ENCODE measurements at places on chromosomes 16 and 17. TPM values are rescaled to one million over a fixed set of nuclear protein-coding genes. Genes with fewer than 3 reads are reported as not detected.
A peak's percentile ranks its signal among the peaks of the same experiment; 100 is the strongest.

RSKR gene
- 10.1 TPM for total RNA-seq

DNA sequence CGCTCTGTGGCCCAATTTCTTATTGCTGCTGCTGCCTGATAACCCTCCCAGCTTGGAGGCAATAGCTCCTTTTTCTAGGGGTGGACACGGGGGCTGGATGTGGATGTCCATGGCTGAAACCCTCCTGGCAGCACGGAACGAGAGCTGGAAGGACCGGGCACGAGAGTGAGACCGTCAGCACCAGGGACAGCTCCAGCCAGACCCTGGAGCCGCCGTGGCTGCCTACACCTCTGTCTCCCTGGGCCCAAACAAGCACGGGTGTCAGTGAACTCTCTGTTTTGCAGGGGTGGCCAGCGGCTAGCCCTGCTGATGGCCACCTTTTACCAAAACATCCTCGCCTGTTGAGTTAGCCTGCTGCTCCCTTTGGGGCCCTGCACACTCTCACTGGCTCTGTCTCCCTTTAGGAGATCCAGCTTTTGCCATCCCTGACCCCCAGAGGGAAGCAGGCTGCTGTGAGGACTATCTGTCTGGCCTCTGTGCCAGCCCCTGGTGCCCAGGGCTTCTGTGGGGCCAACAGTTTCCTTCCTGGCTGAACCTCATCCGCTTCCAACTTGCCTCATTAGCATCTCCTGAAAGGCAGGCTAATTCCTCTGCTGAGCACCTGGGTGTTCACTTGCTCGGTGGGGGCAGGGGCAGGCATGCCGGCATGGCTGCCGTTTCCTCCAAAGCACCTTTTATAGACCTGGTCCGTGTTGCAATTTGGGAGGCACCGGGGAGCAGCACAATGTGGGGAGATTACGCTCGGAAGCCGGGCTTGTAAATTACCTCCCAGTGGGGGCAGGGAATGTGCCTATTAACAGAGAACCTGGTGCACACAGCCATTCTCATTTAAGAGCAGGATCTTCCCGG is 118.1 kb downstream of the ENGASE start:
- no peak for DNase-seq

SOX15 gene
- total RNA-seq, result 2.5 TPM

MT1A gene
- 52.7 TPM for total RNA-seq

ARL5C gene
- not detected for total RNA-seq

RAMP2 gene
- total RNA-seq, result 56.8 TPM

CCL3 gene
- 2.6 TPM for total RNA-seq

- DNase-seq, result no peak
Measured at GRCh38 chr17:2068031-2068518, 13.2 kb downstream of the HIC1 start.

ALOX12 gene
- total RNA-seq, result 0.14 TPM

DNA sequence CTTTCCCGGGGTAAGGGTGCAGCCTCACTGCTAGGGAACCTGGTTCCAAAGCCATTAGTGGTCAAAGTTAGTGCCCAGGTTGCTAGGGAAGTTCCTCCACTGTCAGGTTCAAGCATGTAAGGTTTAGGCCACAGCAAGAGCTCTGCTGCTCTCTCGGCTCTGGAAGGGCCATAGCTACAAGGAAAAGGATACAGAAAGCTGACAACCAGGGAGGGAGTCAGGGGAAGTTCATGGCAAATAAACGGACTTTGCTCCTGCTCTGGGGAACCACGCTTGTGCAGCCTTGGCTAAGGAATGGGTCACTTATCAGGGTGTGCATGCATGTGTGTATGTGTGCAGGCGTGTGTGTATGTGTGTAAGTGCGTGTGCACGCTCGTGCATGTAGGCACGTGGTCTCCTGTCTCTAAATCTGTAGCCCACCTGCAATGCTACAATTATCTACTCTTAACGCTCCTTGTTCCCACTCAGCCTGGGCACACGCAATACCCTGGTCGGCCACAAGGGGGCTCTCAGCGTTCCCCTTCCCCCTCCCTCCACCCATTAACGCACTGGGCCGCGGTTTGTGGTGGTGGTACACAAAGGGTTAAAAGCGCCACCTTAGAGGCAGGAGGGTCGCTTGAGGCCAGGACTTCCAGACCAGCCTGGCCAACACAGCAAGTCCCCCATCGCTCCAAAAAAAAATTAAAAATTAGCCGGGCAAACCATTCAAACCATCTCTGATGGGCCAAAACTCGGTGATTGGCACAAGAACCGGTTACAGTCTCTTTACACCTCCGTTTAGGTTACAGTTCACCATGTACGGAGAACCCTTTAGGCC is 48.4 kb upstream of the KDM8 start:
- DNase-seq, result peak; percentile 89

- no peak for DNase-seq
Measured at GRCh38 chr16:47928008-47928407, 227.8 kb downstream of the ABCC12 start.

DNA sequence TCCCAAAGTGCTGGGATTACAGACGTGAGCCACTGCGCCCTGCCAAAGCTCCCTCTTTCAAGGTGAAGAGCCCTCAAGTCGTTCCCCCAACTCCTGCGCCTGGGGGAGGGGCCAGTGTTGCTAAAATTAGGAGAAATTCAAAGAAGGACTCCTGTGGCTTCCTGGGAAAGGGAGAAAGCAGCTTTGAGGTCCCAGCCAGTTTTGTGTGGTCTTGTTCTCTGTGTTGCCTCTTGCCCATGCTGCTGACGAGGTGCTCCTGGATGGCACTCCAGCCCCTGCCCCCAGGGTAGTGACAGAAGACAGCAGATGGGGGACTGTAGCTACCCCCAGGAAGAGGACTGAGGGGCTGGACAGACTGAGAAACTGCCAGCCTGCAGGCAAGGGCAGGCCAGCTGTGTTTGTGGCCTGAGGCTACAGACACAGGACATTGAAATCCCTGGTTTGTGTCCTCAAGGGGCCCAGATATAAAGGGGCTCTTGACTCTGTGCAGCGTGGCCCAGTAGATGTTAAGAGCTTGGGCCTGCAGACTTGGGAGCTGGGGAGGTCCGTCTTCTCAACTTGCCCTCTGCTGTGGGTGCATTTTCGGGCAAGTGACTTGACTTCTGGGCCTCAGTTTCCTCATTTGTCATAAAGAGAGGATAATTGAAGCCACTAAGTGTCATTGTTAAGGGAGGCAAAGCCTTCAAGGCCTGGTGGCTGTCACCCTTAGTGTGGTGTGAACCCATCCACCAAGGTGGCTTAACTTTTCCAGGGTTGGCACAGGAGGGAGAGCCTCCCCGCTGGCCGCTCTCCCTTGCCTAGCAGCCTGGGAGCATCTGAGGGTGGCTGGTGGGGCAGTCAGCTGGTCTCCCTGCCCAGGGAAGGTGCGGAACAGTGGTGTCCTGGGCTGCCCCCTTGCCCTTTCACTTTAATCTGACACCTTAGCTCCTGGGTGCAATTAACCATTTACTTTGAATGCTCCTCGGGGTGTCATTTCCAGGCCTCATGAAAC is 4.1 kb downstream of the UBALD2 start:
- no peak for DNase-seq

- no peak for DNase-seq
Measured at GRCh38 chr17:72399608-72400487, 279.0 kb downstream of the SOX9 start.

GLIS2 gene
- 49.0 TPM for total RNA-seq

GRCh38 chr16:88430185-88430523 is 22.9 kb upstream of the ZFPM1 start:
- no peak for DNase-seq

RRAD gene
- 8.2 TPM for total RNA-seq

PRKCB gene
- total RNA-seq, result 26.9 TPM

DNA sequence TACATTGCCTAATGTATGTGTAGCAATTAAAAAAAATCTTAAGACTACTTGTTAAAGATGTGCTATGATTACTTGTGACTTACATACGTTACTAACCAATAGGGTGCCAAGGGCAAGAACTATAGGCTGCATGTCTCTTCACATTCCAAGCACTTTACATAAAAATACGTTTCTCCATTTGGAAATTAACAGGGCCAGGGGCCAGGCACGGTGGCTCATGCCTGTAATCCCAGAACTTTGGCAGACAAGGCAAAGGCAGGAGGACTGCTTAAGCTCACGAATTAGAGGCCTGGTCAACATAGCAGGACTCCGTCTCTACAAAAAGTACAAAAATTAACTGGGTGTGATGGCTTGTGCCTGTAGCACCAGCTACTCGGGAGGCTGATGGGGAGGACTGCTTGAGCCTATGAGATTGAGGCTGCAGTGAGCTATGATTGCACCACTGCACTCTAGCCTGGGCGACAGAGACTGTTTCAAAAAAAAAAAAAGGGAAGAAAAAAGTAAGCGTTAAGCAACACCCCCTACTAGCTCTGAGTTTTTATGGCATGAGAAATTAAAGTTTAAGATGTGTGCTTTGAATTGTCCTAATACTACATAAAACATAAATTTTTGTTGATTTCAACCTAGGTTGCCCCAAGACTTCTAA is 12.3 kb downstream of the PSMD12 start:
- no peak for DNase-seq

APOBR gene
- total RNA-seq, result 2.1 TPM

GRCh38 chr16:23510164-23510914 is at the start of gene GGA2:
Gene GGA2 (minus strand): TSS chr16:23510494. CDS start chr16:23510411, 83 bp downstream.
- peak; percentile 94 for DNase-seq

DNA sequence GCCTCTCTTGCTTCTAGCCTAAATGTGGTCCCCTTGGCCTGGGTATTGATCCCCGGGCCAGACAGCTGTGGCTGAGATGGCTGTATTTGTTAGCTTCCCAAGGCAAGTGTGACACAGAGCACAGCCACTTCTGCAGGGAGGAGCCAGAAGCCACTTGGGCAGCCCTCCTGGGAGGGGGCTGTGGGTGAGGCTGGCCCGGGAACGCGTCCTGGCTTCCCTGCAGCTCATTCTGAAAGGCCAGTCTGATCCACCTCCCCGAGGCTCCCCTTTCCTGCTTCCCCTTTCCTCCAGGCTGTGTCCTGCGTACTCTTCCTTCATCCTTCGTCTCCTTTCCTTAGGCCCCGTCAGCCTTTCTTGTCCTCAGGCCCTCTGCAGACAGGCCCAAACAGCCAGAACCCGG is 8.0 kb downstream of the SERPINF2 start:
- DNase-seq, result no peak

DNA sequence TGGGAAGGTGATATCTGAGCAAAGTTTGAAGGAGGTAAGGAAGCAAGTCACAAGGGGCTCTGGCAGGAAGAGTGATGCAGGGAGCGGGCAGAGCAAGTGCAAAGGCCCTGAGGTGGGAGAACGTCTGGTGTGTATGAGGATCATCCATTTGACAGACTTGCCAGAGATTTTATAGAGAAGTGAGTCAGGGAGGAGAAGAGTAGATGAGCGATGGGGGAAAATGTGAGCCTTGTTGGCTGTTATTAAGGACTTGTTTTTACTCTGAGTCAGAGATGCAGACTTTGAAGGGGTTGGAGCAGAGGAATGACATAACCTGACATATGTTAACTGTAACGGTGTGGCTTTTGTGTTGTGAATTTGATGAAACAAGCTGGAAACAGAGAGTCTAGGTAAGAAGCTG is 3.5 kb upstream of the CLEC10A start:
- DNase-seq, result no peak

GRCh38 chr16:61569028-61569427 is 467.2 kb downstream of the CDH8 start:
- no peak for DNase-seq

- DNase-seq, result no peak
Measured at GRCh38 chr17:68197091-68197996, 50.5 kb upstream of the AMZ2 start.

FSCN2 gene
- total RNA-seq, result 1.6 TPM

DNA sequence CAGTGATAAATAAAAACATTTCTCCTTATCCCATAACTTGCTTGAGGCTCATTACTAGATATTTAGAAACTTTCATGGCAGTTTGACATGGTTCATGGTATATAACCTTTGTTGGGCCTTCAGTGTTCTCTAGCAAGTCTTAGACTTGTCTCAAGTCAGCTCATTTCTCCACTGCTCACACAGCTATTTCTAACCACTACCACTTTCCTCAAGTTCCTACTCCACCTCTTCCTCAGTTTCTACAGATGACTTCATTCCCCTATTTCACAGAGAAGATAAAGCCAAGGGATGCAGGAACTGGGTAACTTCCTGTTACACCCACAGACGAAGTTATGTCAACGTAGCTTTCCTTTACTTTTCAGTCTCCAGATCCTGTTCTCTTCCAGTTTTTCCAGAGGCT is 23.2 kb downstream of the NLK start:
- no peak for DNase-seq

DNA sequence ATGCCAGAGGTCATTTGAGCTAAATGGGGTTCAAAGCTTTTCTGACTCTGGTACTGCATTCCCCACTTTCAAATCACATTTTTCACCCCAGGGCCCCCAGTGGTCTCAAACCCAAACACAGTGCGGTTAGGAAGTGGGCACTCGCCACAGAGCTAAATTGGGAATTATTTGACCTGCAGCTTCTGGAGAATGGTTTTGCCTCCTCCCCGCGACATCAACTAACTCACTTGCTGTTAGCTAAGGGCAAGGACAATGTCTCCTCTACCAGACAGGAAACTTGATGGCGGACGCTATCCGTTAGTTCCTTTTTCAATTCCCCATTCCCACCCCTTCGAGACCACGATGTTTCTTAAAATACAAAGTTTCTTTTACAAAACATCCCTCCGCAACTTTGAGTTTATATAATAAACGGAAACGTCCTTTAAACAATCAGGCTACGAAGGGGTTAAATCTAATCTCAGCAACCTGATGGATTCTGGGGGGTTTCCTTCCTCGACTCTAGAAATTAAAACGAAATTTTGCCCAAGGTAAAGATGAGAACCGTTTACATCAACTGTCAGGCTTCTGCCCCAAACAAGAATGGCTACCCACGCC is 500 bp upstream of the KAT7 start:
- no peak for DNase-seq

GRCh38 chr17:15998031-15998562 is 1.4 kb downstream of the ZSWIM7 start:
- DNase-seq, result no peak

SCNN1B gene
- total RNA-seq, result 2.7 TPM

- DNase-seq, result peak; percentile 13
Measured at GRCh38 chr17:72737151-72737690, 355.3 kb downstream of the SLC39A11 start.

DNA sequence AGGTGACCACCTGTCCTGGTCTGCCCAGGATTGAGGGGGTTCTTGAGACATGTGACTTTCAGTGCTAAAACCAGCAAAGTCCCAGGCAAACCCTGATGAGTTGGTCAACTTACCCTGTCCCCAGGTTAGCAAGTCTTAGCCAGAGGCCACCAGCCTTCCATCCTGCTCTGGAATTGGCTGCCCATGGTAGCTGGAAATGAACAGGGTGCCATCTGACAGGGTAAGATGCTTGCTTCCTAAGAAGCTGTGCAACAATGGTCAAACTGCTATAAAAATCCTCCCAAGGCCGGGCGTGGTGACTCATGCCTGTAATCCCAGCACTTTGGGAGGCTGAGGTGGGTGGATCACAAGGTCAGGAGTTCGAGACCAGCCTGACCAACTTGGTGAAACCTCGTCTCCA is 22.8 kb upstream of the MTMR4 start:
- no peak for DNase-seq
